GM04504 (cell line): ENCODE measurements at places on chromosomes 12 and 14.

DNA sequence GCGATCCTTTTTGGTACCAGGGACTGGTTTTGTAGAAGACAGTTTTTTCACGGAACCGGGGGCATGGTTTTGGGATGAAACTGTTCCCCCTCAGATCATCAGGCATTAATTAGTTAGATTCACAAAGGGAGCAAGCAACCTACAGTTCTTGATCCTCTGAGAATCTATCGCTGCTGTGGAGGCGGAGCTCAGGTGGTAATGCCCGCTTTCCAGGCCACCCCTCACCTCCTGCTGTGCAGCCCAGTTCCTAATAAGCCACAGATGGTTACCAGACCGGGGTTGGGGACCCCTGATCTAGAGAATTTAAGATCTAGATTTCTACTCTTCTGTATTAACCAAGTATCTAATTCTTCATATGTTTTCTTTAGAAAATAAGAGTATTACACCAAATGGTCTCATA lies 4.8 kb downstream of the ARHGAP5 start:
- no peak for DNase-seq

DNA sequence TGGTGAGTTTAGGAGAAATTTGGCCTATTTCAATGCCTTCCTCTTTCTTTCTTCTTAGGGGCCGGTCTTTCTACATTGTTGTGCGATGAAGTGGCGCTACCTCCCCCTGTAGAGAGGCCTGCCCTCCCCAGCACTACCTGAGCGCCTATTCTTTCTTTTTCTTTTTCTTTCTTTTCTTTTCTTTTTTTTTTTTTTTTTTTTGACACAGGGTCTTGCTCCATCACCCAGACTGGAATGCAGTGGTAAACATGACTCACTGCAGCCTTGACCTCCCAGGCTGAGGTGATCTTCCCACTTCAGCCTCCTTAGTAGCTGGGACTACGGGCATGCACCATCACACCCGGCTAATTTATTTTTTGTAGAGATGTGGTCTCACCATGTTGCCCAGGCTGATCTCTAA lies 136.1 kb upstream of the MAX start:
- DNase-seq, result peak; percentile 79

DNA sequence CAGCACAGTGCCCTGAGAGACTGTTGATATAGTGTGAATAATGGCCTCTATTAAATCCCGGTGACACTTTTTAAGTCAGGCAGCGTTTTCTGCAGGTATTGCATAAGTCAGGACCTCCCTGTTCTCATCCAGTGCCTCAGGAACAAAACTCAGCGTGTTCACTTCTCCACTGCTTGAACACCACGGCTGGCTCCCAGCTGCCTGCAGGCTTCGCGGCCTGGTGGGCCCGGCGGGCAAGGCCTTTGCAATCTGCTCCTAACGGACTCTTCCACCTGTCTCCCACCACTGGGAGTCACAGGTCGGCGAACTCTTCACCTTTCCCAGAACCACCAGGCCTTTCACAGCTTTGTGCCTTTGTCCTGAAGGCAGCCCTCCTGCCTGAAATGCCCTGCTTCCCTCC lies 18.7 kb downstream of the RFX4 start:
- DNase-seq, result no peak

GRCh38 chr12:47311568-47311967 lies 231.8 kb upstream of the AMIGO2 start:
- DNase-seq, result no peak

DNA sequence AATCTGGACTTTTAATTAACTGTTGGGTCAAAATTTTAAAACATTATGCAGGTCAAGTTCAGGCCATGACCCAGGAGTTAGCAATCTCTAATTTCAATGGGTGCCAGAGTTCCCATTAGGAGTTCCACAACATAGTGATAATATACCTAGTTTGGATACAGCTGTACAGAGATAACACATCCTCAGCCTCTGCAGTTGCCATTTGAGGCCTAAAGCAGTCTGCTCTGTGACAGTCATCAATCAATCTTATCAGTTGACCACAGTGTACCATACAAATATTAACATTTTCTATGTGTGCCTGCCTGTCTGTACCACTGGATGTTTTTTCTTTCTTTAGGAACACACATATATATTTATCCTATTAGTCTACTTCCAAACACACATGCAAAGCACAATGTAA lies 54.0 kb upstream of the BBS10 start:
- no peak for DNase-seq

DNA sequence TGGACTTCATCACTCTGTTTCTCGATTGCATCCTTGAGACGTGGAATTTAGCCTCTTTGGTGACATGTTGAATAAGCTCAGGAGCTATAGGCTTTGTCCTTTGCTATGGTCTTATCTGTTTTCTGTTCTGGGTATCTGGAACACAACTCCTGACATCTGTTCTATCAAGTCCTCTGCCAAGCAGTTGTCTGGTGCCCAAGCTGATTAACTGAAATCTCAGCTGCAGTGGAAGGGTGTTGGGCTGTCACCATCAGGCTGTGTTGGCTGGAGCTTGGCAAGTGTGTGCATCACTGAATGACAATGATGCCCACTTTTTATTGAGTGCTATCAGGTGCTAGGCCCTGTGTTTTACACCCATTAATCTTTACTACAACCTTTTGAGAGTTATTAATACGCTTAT lies 77.8 kb downstream of the SMOC1 start:
- no peak for DNase-seq

- no peak for DNase-seq
These were observed 1085.9 kb downstream of the BCL11B start for GRCh38 chr14:98186140-98186539.

DNA sequence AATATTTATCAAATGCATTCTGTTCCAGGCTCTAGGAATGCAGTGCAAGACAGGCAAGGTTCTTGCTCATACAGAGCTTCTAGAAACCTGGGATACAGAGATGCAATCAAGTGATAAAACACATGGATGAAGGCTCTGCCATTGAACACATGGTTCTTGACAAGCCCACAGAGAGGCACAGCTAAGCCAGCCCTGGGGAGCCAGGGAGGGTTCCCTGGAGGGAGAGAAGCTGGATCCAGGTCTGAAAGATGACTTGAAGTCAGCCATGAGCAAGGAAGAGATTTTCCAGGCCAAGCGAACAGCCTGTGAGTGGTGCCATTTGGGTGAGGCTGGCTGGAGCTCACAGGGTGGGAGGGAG lies 66.2 kb downstream of the IRF2BPL start:
- no peak for DNase-seq

DNA sequence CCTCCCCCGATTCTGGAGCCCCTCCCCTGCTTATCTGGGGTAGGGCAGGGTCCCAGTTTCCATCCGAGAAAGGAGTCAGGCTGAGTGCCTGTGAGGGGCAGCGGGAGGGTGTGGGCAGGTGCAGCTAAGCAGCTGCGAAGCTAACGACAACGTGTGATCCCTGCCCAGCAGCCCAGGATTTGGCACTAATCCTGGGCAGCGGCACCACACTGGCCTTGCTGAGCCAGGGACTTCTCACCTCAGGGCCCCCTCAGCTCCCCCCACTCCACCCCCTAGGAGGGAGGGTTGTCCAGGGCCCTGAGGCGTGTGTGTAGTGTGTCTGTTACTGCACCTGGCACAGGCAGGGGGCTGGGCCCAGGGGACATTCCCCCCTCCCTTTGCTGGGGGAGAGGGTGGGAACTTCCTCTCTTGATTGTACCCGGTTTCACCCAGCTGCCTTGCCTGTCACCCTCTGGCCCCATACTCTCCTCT lies 1.8 kb downstream of the SMIM41 start:
- DNase-seq, result no peak

- DNase-seq, result no peak
These were observed 105.4 kb downstream of the SRGAP1 start for GRCh38 chr12:63949902-63950301.

DNA sequence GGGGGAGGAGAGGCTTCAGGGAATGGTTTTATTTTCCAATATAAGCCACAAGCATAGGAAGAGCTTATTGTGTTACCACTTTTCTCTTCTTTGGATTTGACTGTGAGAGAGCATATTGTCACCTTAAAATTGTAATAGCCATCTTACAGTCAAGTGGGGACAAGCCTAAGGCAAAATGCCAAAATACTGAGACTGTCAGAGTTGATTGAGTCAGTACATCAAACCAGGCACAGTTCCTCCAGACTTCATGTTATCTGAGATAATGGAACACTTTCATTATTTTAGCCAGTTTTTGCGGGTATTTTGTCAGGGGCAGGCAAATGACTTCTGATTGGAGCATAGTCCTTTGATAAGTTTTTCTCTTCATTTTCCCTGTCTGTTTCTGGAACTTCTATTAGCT lies 19.5 kb upstream of the NUBPL start:
- DNase-seq, result no peak

GRCh38 chr14:34247605-34248004 lies 214.4 kb downstream of the SPTSSA start:
- DNase-seq, result no peak

GRCh38 chr12:120240495-120240833 lies 25.1 kb downstream of the PXN start:
- DNase-seq, result no peak

DNA sequence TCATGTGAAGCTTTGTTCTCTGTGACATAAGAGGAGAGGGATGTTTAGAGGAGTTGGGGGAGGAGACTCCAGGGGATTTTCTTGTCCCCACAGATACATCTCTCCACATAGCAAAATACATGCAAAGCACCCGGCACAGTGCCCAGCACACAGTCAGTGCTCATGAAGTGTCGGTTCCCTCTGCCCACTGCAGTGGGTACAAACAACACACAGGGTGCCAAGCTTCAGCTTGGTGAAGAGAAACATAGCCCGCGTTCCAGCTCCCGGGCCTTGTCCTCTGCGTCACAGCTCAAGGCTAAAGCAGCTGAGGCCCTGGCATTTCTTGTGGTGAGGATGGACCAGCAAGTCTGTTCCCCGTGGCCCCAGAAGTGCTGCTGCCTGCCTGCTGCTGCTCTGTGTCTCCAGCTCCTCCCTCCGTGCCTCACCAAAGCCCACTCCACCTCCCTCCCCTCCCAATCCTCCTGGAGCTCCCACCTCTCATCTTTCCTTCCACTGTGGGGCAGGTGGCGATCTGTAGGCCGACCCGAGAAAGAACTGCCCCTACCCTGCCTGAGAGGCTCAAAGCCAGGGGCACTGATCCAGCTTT lies 57.0 kb upstream of the FKBP4 start:
- DNase-seq, result no peak

- DNase-seq, result no peak
These were observed 32.6 kb upstream of the PLEKHG3 start for GRCh38 chr14:64671591-64671990.

DNA sequence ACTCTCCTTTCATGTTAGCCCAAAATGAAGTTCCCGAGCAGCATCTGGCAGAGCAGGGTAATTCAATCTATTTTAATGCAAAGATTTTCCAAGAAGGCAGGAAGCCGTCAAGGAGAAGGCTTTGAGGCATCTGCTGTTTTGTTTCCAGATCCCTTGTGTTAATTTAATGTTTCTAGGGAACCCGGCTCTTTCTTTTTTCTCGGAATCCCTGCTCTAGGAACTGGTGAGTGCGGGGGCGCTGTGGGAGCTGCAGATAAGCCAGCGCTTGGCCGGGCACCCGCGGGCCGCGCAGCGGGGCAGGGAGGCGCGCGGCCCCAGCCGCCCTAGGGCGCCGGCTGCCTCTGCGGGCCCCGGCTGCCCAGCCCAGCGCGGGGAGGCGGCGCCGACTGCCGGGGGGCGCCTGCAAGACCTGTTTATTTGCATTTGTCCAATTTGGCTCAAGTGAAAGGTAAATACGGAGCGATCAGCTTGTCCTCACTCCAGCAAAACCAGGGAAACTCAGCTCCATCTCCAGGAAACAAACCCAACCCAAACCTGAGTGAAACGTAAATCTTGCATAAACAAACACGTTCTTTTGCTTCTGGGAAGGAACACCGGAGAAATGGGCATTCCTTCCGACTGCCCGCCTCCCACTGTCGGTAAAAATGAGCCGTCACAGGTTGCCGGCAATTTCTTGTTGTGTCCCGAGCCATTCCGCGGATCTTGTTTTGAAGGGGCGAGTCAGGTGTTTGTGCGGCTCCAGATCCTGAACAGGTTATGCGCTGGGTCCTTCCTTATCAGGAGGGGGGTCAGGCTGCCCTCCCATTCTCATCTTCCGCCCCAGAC lies 65.1 kb downstream of the CRADD start:
- DNase-seq, result peak; percentile 53

DNA sequence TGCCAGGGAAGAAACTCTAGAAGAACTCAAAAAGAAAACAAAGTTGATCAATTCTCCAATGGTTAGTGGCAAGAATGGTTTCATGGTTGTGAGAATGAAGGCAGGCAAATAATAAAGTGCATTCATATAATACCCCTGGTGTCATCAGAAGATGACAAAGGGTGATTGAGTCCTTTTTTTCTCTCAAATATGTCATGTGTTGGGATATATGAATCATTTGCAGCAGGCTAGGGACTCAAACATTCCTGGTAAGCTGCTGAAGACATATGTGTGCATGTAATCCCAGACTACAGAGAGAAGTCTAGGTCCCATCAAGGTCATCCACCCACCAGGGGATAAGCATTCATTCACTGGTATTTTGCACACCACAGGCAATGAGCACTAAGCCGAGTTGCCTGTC lies 82.4 kb upstream of the MYF6 start:
- DNase-seq, result no peak

- no peak for DNase-seq
These were observed 76.3 kb downstream of the PDE3A start for GRCh38 chr12:20444595-20445170.

GRCh38 chr14:56805992-56806727 lies 4.1 kb downstream of the OTX2 start:
- DNase-seq, result no peak

GRCh38 chr14:32038876-32039275 lies 38.2 kb upstream of the ARHGAP5 start:
- no peak for DNase-seq
